ENCODE measurements at places on chromosomes 12 and 14. TPM values are rescaled to one million over a fixed set of nuclear protein-coding genes. Genes with fewer than 3 reads are reported as not detected.

The SERPINA1 gene
- 0.92 TPM for total RNA-seq

The KERA gene
- total RNA-seq: not detected

The KITLG gene
- 12.3 TPM for total RNA-seq

The RPL10L gene
- total RNA-seq: not detected

The RNASE7 gene
- not detected for total RNA-seq

The MMP19 gene
- 0.13 TPM for total RNA-seq

The IFI27 gene
- total RNA-seq: 1.2 TPM

The CDCA3 gene
- total RNA-seq: 88.0 TPM

The PCED1B gene
- total RNA-seq: 45.6 TPM

The MYH6 gene
- total RNA-seq: not detected

The PRB2 gene
- not detected for total RNA-seq

The SDSL gene
- total RNA-seq: 27.0 TPM

The CLMN gene
- total RNA-seq: 5.4 TPM

The KRT83 gene
- 4.1 TPM for total RNA-seq

The DHRS2 gene
- 8.3 TPM for total RNA-seq

The A2M gene
- total RNA-seq: not detected

The TPH2 gene
- not detected for total RNA-seq

The TGM1 gene
- total RNA-seq: 0.68 TPM

The GPR162 gene
- 0.93 TPM for total RNA-seq

The LRP1-AS gene
- total RNA-seq: not detected

The SERPINA9 gene
- 0.13 TPM for total RNA-seq

The UNC119B gene
- total RNA-seq: 31.2 TPM

The PELI2 gene
- total RNA-seq: 0.83 TPM

The TFCP2 gene
- total RNA-seq: 16.3 TPM

The AACS gene
- 15.2 TPM for total RNA-seq

The C12orf50 gene
- total RNA-seq: not detected

The IQSEC3 gene
- total RNA-seq: 0.01 TPM

The SNRPF gene
- 119 TPM for total RNA-seq

The FGD6 gene
- total RNA-seq: 17.6 TPM

The DHRS7 gene
- 78.1 TPM for total RNA-seq

The MYRFL gene
- total RNA-seq: not detected

The NOVA1 gene
- total RNA-seq: 5.2 TPM

The SDR9C7 gene
- not detected for total RNA-seq

The SLCO1C1 gene
- not detected for total RNA-seq
